NCI-H2081 (cell line): ENCODE measurements at places on chromosomes 12 and 14.

DNA sequence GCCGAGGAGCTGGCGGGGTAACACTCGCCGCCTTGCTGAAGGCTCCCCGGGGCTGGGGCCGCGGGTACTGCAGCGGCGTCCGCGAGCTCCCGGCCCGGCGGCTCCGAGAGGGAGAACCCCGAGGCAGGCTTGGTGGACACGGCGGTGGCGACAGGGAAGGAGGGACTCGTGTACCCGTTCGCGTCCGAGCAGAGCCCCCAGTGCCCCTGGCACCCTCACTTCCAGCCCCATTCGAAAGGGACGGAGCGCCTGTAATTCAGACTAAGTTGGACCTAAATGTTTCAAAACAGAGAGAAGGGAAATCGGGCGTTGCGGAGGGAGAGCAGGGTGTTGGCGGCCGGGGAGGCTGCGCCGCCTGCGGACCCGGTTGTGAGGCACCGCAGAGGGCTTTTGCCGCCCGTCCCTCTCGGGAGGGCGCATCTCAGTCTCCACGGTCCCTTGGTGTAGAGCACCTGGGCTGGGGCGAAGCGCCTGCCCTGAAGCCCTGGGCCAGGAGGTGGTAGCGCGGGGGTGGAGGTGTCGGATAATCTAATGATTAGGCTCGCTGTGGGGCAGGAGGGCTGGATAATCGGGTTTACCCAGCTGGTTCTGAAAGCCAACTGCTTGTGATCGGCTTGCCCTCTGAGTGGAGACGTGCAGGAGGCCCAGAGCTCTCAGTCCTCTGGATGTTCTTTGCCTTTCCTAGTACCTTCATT, 771 bp downstream of the DAAM1 start:
- peak; percentile 38 for DNase-seq

DNA sequence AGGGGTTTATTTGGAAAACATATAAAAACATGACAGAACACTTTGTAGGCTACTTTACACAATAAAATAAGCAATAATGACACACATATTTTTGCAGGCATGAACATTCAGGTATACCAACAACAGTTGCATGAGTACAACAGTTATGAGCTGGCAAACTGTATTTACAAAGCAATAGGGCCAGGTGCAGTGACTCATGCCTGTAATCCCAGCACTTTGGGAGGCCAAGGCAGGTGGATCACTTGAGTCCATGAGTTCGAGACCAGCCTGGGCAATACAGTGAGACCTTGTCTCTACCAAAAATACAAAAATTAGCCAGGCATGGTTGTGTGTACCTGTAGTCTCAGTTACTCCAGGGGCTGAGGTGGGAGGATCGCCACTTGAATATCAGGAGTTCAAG, 101.1 kb downstream of the BMP4 start:
- no peak for DNase-seq

- no peak for DNase-seq
Observed at GRCh38 chr14:101562659-101563351, 1.5 kb downstream of the DIO3 start.

DNA sequence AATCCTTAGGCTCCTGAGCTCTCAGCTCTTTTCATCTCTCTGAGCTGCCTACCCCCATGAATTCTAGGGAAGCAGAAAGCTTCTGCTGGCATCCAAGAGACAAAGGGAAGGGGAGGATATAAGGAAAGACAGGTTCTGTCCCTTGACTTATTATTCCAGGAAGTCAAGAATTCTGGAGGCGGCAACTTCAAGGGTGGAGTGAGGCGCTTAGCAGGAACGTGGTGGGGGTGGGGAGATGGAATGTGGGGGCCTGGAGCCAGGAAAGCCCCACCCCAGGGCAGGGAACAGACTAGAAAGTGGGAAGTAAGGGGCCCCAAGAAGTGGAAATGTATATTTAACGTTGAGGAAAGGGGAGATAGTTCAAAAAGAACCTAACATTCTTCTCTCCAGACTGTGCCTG, 1.4 kb downstream of the CALCOCO1 start:
- no peak for DNase-seq

DNA sequence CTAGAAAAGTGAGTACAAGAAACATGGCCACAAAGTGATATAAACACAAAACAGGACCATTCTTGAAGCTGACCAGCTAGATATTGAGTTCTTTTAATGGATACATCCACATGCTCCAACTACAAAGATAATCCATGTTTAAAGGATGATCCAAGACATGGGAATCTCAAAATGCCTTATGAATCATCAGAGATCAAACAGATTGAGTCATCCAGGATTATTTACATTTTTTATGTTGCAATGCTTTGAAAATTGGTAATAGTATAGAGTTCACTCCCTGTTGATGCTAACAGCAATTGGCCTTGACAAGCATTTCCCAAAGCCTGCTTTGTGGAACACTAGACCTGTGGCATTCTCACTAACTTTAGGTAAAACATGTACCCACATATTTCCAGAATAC, 293.0 kb upstream of the TBX3 start:
- no peak for DNase-seq

GRCh38 chr12:54017878-54018467, 9.2 kb downstream of the HOXC8 start:
- peak; percentile 91 for DNase-seq

GRCh38 chr12:114500775-114501473, 95.0 kb upstream of the TBX5 start:
- DNase-seq, result no peak

- DNase-seq, result no peak
Observed at GRCh38 chr12:119409043-119409442, 74.5 kb downstream of the CCDC60 start.

GRCh38 chr14:102057480-102058114, 29.2 kb downstream of the HSP90AA1 start:
- DNase-seq, result no peak
